ENCODE measurements at places on chromosomes 16 and 17.

GRCh38 chr16:88983771-88984687 is 7.0 kb upstream of the CBFA2T3 start:
- no peak for DNase-seq

DNA sequence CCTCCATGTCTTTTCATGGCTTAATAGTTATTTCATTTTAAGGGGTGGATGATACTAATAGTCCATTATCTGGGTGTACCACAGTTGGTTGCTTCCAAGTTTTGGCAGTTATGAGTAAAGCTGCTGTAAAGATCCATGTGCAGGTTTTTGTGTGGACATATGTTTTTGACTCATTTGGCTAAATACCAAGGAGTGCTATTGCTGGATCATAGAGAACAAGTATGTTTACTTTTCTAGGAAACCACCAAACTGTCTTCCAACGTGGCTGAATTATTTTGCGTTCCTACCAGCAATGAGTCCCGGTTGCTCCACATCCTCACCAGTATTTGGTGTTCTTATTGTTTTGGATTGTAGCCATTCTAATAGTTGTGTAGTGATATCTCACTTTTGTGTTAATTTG is 181.9 kb downstream of the SPECC1 start:
- DNase-seq = peak; percentile 60

- peak; percentile 100 for DNase-seq
These were observed 5.5 kb upstream of the MXRA7 start for GRCh38 chr17:76716146-76716838.

GRCh38 chr17:68595986-68596385 is 5.2 kb downstream of the FAM20A start:
- no peak for DNase-seq

GRCh38 chr17:68375566-68375965 is 81.7 kb downstream of the WIPI1 start:
- no peak for DNase-seq

DNA sequence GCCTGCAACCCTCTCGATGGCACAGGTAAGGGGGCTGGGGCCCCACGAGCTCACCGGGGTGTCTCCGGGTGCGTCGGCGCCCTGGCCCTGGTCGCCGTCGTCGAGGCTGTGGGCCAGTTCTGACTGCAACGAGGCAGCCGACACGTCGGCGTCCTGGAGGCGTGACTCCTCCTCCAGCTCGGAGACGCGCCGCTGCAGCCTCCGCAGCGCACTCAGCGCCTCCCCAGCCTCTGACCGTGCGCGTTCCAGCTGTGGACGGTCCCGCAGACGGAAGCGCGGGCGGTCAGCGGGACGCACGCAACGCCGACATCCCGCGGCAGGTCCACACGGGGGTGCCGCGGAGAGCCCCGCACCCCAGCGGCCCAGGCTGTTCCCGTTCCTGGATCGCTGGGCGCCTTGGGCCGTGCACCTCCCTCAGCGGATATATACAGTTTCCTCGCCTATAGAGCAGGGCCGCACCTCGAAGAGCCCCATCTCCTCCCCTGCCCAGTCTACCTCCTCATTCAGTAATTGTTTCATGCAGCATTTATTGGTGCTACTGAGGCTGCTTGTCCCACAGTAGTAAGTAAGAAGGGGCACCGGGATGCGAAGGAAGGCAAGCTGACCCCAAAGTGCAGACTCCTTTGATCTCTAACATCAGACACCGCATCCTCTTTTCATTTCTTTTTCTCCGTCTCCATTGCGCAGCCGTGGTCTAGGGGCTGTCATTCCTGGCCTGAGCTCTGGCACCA is 5.8 kb downstream of the THOC6 start:
- no peak for DNase-seq

DNA sequence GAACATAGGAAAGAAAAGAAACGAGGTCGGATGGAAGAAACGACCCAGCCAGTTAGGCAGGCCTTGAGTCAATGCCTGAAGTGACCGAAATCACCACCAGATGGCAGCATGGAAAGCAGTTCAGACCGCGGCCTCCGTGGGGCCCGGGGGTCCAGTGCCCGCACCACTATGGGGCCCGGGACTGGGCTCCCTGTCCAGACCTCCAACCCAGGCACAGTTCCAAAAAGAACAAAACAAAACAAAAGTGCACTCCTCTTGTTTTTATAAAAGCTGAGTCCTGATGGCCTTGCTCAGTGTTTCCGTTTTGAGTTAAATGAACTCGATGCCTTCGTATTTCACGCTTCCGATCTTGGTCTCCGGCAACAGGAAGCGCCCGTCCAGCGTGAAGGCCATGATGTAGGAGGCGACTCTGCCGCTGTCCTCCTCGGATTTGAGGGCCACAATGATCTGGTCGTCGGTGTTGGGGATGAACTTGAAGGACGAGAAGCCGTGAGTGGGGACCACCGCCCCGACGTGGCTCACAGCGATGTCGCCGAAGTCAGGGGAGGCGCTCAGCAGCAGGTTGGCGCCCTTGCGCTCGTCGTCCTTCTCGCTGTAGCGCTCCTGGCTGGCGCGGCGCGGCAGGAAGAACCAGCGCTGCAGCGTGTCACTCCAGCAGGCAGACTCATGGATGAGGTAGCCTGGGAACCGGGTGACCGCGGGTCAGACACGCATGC is 13.7 kb upstream of the LGALS3BP start:
- DNase-seq = no peak

DNA sequence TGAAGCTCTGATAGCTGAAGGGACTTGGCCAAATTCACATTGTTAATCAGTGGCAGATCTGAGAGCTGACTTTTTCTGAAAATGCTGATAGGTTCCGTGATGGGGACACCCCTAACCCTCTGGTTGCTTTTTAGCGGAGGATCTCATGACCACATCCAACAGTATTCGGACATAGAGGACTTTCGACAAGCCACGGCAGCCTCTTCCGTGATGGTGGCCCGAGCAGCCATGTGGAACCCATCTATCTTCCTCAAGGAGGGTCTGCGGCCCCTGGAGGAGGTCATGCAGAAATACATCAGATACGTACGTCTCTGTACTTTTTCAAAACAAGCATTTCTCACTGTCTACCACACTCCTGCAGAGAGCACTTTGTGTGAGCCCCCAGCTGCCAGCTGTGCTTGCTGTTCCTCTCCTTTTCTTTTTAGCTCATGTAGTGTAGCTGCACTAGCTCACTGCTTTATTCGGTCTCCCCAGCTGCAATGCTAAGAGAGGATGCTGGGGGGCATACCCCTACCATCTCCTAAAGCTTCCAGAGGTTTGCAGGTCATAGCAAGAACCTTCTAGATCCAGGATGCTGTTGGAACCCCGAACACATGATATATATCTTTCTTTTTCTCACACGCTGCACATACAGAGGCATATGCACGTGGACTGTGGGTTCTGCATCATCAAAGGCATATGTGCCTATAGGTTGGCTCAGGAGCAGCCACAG is 14.2 kb upstream of the NFATC3 start:
- no peak for DNase-seq

DNA sequence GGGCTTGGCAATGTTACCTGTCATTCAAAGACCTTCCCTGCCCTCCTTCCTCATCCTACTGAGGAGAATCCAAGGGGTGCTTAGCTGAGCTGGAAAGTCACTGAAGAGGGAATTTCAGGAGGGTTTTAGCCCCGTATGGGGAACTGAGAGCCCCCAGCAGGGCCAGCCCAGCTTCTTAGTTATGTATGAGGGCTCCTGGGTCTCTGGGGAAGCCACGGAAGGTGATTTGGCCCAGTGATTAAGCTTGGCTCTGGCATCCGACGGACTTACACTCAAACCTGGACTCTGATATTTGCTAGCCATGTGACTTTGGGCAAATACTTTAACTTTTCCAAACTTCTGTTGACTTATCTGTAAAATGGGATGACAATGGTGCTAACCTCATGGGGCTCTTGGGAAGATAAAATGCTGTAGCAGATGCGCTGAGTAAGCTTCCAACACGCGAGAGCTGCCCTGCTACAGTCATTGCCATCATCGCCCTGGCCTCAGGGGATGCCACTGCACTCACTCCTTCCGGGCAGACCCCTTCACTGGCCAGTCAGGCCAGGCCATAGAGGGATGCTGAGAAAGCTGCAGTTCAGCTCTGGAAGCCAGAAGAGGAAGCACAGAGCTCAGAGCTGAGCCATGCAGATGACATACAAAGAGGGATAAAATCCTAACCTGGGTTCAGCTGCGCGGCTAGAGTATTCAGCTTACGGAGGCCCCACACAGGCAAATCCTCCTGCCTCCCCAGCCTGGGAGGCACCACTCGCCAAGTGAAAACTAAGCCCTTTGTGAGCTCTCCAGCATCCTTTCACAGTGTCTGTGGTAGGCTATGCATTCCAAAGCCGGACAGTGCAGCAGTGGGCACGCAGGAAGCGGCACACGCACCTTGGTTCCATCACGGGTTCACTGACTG is 44.9 kb upstream of the PIK3R6 start:
- no peak for DNase-seq

- no peak for DNase-seq
These were observed 2.8 kb downstream of the PELP1 start for GRCh38 chr17:4701116-4701515.

GRCh38 chr16:19162085-19162484 is 6.0 kb upstream of the SYT17 start:
- no peak for DNase-seq
